ENCODE measurements at places on chromosomes 7 and 10. TPM values are rescaled to one million over a fixed set of nuclear protein-coding genes. Genes with fewer than 3 reads are reported as not detected.

Gene CPA2
- total RNA-seq, result 0.90 TPM

Gene SEMA3A
- total RNA-seq, result 33.3 TPM

Gene EBLN1
- total RNA-seq, result not detected

Gene RNF148
- total RNA-seq, result 0.17 TPM

Gene GTF2I
- 308 TPM for total RNA-seq

Gene AGAP5
- total RNA-seq, result 7.5 TPM

Gene ADGRA1
- total RNA-seq, result 0.11 TPM

Gene MUC3A
- total RNA-seq, result 50.6 TPM

Gene TFR2
- 5.7 TPM for total RNA-seq

Gene HSPA12A
- 5.2 TPM for total RNA-seq

Gene SLC13A1
- total RNA-seq, result not detected

Gene TAC1
- total RNA-seq, result 0.42 TPM

Gene CHAT
- total RNA-seq, result not detected

Gene ZNF804B
- not detected for total RNA-seq

Gene DKK1
- 0.78 TPM for total RNA-seq

Gene HOXA5
- 0.14 TPM for total RNA-seq

Gene ZNF488
- 8.7 TPM for total RNA-seq

Gene PYROXD2
- total RNA-seq, result 8.6 TPM

Gene FMC1
- 14.3 TPM for total RNA-seq

Gene MBLAC1
- 3.0 TPM for total RNA-seq

Gene TAS2R41
- 0.31 TPM for total RNA-seq

Gene PAPOLB
- total RNA-seq, result 0.27 TPM

Gene ERVW-1
- total RNA-seq, result not detected

Gene MSMB
- not detected for total RNA-seq

Gene UCMA
- 1.9 TPM for total RNA-seq

Gene CFAP58
- total RNA-seq, result 0.92 TPM

Gene FGFR2
- total RNA-seq, result 95.0 TPM

Gene ALOX5
- total RNA-seq, result 4.4 TPM

Gene OR9A2
- not detected for total RNA-seq

Gene ANKRD7
- total RNA-seq, result 1.9 TPM

Gene ASZ1
- total RNA-seq, result not detected

Gene HOXA4
- not detected for total RNA-seq

Gene CTAGE8
- total RNA-seq, result 8.4 TPM

Gene ZNF853
- total RNA-seq, result 8.0 TPM

Gene NXPH1
- total RNA-seq, result 0.27 TPM

Gene SPDYE8
- total RNA-seq, result not detected

Gene ANKRD61
- total RNA-seq, result not detected

Gene WIPF3
- 10.5 TPM for total RNA-seq

Gene RARRES2
- total RNA-seq, result 197 TPM

Gene CNPY1
- total RNA-seq, result not detected

Gene ZNF277
- 20.6 TPM for total RNA-seq

Gene SUGCT
- 7.4 TPM for total RNA-seq

Gene GPR26
- 0.05 TPM for total RNA-seq

Gene SRGN
- 1.3 TPM for total RNA-seq

Gene VGF
- 5.2 TPM for total RNA-seq

Gene UMAD1
- 13.0 TPM for total RNA-seq

Gene FOXI2
- 1.4 TPM for total RNA-seq

Gene SSC4D
- total RNA-seq, result 27.9 TPM

Gene SLC25A40
- 18.1 TPM for total RNA-seq

Gene AGMO
- 1.0 TPM for total RNA-seq

Gene SNX13
- total RNA-seq, result 27.5 TPM

Gene PPP1R17
- 2.6 TPM for total RNA-seq

Gene SPDYE5
- not detected for total RNA-seq

Gene CASTOR2
- total RNA-seq, result 38.7 TPM

Gene CLCN1
- total RNA-seq, result 0.23 TPM

Measured in WTC11 (cell line).